ENCODE measurements at places on chromosomes 12 and 14. TPM values are rescaled to one million over a fixed set of nuclear protein-coding genes. Genes with fewer than 3 reads are reported as not detected.
A peak's percentile ranks its signal among the peaks of the same experiment; 100 is the strongest.

The MNAT1 gene
- 71.2 TPM for total RNA-seq

DNA sequence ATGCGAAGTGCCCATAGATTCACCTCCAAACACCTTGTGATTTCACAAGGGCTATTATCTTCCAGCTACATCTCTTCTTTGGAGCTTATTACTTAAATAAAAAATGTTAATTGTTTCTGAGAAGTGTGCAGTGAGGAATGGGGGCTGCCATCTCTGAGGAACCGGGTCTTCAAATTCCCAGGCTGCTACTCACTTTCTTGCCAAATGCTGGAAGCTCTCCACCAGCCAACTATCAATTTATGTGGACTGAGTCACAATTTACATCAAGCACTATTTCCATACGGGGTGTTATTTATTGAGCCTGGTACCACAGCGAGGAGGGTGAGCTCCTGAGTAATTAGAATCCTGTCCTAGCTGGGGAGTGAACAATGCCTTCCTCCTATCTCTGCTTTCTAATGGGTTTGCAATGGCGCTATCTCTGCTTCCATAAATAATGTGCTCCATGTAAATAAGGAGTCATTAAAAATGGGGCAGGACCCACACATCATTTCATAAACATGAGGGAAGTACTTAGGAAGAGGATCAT lies 898.3 kb downstream of the VRK1 start:
- DNase-seq, result no peak

- peak; percentile 57 for DNase-seq
Measured at GRCh38 chr14:56630707-56631106, 51.1 kb downstream of the TMEM260 start.

GRCh38 chr12:1794440-1795090 lies 25.8 kb upstream of the LRTM2 start:
- DNase-seq, result no peak

GRCh38 chr14:70000601-70001000 lies 121.4 kb downstream of the SMOC1 start:
- DNase-seq, result no peak

DNA sequence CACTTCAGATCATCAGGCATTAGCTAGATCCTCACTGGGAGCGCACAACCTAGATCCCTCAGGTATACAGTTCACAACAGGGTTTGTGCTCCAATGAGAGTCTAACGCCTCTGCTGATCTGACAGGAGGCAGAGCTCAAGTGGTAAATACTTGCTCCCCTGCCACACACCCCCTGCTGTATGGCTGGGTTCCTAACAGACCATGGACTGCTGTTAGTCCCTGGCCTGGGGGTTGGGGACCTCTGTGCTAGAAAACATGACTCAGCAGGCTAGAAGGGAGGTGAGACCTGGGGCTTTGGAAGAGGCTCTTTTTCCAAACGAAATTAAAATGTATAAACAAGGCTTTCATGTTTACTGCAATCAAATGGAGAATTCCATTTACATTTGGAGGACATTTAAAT lies 691.1 kb downstream of the FLRT2 start:
- DNase-seq, result no peak

GRCh38 chr14:89573399-89573657 lies 156.3 kb upstream of the FOXN3 start:
- DNase-seq, result no peak

DNA sequence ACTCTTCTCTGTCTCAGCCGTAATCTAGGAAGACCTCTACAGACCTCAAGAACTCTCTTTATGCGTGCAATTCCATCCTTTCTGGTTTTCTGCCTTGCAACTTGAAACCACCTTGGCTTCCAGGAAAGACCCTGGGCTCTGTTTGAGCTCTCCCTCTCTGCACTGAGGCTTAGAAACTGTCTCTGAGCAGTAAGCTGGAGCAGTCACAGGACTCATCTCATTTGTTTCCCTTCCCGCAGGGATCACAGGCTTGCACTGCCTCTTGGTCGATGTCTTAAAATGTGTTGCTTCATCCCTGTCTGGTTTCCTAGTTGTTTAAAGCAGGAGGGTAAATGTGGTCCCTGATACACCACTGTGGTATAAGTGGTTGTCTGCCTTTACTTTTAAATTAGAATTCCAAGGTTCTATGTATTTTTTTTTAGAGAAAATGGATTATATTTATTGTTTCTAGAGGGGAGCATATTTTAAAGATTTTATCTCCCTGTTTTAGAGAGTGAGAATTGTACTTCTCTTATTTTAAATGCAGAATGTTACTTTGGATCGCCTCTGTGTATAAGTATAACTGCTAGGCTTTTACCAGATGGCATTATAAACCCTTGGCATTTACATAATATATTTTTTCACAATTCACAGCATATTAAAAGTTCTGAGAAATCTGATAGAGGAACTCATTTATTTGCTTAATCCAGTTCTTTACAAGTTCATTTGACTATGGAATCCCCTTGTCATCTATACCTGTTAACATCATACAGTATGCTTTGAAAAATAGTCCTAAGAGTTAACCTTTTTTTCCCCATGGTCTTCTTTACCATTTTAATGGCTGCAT lies 26.4 kb downstream of the EID3 start:
- no peak for DNase-seq

The TBX3 gene
- 12.8 TPM for total RNA-seq

The PRICKLE1 gene
- 15.6 TPM for total RNA-seq

The RASSF9 gene
- total RNA-seq, result 8.5 TPM

DNA sequence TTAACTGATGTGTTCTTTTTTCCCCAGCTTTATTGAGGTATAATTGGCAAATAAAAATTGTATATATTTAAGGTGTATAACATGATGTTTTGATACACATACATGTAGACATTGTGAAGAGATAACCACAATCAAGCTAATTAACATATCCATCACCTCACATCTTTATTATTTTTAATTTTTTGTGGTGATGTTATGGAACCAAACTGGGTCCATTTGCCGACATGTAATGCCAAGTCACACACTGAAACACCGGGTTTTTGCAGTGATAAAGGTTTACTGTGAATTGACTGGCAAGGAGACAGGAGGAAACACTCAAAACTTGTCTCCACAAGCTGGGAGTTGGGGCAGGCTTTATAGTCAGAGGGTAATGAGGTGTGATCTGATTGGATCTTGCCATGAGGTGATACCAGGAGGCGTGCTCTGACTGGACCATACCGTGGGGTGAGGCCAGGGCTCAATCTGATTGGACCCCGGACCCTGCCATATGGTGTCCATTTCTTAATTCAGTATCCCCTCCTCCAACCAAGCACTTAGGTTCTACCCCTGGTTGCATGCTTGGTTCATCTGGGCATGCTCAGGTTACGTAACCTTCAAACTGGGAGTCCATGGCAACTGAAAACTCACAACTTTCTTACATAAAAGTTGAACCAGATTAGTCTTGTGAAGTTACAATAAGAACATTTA lies 11.8 kb upstream of the WSCD2 start:
- no peak for DNase-seq

- peak; percentile 58 for DNase-seq
Measured at GRCh38 chr14:100532906-100533655, 54.1 kb downstream of the BEGAIN start.

The SERPINA9 gene
- not detected for total RNA-seq

The PIK3C2G gene
- 0.09 TPM for total RNA-seq

DNA sequence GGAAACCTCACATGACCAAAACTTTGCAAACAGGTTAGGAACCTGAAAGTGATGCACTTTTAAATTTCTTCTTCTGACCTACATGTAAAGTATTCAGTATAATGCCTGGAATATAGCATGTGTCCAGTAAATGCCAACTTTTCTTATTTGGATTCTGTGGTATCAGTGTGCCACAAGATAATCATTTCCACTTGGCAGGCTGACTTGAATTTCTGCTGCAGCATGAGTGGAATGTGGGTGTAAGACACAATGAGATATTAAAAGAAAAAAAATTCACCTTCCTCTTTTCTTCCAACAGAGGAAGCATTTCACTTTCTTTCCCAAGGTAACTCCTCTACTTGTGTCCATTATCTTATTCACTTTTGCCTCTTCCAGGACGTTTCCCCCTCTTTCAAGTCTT lies 141.9 kb upstream of the PRKD1 start:
- DNase-seq, result no peak

The IPO4 gene
- total RNA-seq, result 44.0 TPM

DNA sequence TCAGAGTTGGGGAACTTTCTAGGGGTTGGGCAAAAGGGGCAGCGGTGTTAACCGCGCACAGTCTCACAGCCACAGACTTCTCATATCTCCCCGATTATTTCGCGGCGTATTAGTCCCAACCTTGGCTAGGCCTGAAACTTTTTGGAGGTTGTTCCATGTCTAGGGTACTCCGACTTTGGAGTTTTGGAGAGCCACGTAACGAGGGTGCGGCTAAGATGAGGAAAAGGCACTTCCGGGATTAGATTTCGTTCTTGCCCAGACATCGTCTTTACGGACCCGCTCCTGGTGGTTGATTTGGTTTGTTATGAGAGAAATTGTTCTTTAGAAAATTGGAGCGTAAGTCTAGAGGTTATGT lies 513 bp downstream of the CCNK start:
- DNase-seq, result peak; percentile 49

The PRR13 gene
- 59.5 TPM for total RNA-seq

The TBC1D30 gene
- total RNA-seq, result 0.98 TPM

- no peak for DNase-seq
Measured at GRCh38 chr14:71036433-71036832, 129.2 kb downstream of the PCNX1 start.

DNA sequence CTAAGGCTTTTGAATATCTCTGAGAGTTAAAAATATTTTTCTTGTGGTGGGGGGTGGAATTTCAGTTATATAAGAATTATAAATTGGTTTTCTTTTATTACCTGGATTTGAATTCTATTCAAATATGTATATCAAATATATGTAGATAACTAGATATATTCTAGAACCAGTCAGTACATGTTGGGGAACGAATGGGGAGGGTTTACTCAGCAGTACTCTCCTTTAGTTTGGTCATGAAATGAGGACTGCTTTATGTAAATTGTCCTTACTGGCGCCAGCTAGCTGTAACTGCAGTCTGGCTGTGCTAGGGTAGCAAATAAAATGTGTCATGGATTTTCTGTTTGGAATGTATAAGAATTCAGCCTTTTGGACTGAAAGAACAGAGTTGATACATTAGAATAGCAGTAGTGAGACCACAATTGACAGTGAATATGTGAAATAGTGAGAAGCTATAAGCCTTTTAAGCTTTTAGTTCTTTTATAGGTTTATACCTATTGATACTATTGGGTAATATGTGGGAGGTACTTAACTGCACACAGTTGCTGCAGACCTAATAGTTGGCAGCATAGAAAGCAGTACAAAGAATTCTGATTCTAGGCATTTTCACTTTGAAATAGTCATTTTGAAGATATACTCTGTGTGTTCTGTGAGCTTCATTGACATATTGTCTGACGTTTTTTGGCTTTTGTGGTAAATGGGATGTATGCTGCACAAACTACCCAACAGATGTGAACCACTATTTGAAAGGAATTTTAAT lies 29.0 kb downstream of the ATF7IP start:
- DNase-seq, result peak; percentile 85

DNA sequence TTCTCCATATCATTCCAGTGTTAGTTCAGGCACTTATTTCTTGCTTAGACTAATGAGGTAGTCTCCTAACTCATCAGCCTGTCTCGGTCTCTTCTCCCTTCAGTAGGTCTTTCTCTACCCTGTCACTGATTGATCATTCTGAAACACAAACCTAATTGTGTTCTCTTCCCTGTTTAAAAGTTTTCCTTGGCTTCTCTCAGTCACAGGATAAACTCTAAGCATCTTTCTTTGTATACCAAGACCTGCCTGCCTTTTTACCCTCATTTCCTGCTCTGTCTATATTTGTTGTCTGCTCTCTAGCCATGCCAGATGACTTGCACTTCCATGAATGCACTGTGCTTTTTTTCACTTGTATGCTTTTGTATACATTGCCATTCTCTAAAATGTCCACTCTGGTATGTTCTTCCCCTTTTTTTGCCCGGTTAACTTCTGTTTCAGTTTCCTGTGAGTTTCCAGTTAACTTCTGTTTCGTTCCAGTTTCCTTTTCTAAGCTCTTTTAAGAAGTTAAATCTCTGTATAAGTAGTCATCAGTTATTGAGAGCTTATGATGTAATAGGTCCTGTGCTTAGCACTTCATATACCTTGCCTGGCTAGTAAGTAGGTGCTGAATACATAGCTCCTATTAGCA lies 12.8 kb downstream of the DIP2B start:
- DNase-seq, result peak; percentile 57

DNA sequence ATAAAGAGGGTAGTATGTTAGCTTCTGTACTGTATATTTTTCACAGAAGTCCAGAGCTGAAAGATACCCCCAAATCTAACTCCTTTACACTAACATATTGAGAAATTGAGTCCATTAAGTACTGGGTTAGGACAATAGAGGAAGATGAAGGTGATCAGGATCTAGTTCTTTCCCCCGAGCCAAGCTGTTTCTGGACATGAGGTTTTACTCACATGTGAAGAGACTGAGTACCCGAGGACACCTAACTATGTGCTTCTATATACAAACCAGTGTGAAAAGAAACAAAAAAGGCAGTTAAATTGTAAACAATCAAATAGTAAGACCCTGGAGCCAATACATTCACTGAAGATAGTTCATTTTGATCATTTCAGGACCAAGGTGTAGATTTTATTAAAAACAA lies 3.8 kb upstream of the TRHDE start:
- DNase-seq, result no peak

The HOXC6 gene
- total RNA-seq, result 0.09 TPM

- DNase-seq, result peak; percentile 61
Measured at GRCh38 chr12:13135371-13136178, 32.1 kb upstream of the GSG1 start.

The CLEC1B gene
- total RNA-seq, result not detected

- no peak for DNase-seq
Measured at GRCh38 chr12:94070520-94070919, 77.9 kb upstream of the PLXNC1 start.

The CISTR gene
- not detected for total RNA-seq

GRCh38 chr12:120775862-120776552 lies 50.4 kb downstream of the ACADS start:
- peak; percentile 16 for DNase-seq

The STON2 gene
- total RNA-seq, result 3.3 TPM

GRCh38 chr14:75673345-75674035 lies 12.4 kb downstream of the TTLL5 start:
- no peak for DNase-seq

DNA sequence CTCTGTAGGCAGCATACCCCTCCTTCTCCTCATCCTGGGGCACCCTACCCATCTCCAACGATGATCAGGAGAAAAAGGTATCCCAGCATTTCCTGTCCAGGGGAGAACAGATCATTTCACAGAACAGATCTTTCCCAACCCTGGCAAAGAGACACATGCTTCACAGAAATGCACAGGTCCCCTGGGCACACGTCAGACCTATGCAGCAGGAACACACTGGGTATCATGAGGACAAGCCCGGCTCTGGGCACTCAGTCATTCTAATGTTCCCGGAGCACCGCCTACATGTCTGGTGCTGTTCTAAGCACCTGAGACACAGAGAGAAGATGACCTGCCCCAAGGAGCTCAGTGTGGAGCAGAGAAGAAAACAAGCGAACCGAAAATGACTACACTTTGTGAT lies 56.2 kb downstream of the ACTN1 start:
- no peak for DNase-seq

- peak; percentile 48 for DNase-seq
Measured at GRCh38 chr14:68789821-68790643, 2.8 kb downstream of the ZFP36L1 start.
